Upper lobe of right lung (tissue), 1 donor: ENCODE measurements at places on chromosomes 16 and 17.

GRCh38 chr16:64829678-64830077, 292.2 kb downstream of the CDH11 start:
- DNase-seq, result no peak

DNA sequence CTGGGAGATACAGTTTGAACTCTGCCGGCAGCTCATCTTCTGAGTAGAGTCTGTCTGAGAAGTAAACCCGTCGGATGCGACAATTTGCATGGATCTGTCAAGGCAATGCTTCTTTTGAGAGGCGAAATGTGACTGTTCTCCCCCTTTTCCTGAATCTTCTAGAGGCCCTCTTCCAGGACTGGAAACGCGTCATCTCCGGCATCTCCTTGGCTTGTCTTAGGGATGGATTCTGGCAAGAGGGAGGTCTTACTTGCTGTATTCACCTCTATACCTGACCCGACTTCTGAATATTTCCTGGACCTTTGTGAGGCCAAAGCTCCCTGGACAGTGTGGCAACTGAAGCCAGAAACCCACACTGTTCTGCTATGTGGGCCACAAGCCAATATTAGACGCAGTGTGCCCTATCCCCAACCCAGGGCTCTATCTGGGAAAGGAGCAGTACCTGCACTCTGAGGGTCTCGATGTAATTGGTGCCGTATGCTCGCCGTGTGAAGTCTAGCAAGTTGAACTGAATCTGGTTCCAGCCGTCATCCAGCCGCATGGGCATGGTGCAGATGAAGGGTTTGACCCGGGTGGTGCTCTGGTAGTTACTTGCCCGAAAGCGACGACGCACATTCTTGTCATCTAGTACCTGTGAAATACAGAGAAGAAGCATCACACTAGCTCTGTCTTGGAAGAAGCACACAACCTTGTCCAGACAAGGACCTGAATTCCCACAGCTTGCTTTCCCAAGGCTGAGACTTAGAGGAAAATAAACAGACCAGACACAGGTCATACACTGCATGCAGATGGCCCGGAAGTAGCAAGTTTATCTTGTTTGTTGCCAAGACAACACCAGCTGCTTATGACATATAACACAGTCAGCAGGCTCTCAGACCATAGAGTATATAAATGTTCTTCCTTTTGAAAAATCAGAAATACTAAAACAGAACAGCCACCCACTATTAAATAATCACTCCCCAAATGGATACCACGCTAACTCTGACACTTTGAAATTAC, 14.1 kb downstream of the CFAP20 start:
- no peak for DNase-seq

- no peak for DNase-seq
Observed at GRCh38 chr17:7295230-7296180, 1.1 kb upstream of the YBX2 start.

GRCh38 chr17:39325528-39326240, 75.7 kb downstream of the FBXL20 start:
- no peak for DNase-seq

DNA sequence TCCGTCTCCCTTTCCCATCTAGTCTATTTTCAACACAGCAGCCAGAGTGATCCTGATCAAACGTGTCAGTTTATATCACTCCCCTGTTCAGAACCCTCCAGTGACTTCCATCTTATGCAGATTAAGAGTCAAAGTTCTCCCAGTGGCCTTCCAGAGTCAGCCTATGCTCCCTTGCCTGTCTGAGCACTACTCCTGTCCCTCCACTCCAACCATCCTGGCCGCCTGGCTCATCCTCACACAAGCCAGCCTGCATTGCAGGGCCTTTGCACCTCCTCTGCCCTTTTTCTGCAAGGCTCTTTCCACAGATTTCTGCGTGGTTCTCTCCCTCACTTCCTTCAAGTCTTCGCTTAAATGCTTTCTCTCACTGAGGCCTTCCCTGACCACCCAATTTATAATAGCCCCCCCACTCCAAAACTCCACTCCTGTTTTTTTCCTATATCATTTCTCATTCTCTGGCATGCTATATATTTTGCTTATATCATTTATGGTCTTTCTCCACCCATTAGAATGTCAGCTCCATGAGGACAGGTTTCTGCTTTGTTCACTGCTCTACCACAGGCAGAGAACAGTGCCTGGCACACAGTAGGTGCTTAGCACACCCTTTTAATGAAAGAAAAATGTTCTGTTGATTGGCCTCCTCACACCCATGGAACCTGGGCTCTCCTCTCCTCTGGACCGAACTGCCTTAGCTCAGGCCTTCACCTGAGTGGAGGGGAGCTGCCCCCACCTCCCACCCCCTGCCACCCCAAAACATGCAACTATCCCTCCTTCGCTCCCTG, 9.3 kb downstream of the SAMD14 start:
- DNase-seq, result no peak

DNA sequence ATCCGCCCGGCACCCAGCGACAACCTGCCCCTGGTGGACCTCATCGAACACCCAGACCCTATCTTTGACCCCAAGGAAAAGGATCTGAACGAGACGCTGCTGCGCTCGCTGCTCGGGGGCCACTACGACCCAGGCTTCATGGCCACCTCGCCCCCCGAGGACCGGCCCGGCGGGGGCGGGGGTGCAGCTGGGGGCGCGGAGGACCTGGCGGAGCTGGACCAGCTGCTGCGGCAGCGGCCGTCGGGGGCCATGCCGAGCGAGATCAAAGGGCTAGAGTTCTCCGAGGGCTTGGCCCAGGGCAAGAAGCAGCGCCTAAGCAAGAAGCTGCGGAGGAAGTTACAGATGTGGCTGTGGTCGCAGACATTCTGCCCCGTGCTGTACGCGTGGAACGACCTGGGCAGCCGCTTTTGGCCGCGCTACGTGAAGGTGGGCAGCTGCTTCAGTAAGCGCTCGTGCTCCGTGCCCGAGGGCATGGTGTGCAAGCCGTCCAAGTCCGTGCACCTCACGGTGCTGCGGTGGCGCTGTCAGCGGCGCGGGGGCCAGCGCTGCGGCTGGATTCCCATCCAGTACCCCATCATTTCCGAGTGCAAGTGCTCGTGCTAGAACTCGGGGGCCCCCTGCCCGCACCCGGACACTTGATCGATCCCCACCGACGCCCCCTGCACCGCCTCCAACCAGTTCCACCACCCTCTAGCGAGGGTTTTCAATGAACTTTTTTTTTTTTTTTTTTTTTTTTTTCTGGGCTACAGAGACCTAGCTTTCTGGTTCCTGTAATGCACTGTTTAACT, 1.0 kb downstream of the NOG start:
- DNase-seq, result peak; percentile 65

- no peak for DNase-seq
Observed at GRCh38 chr17:51526507-51526906, 266.2 kb downstream of the UTP18 start.
